ENCODE measurements at places on chromosomes 2 and 18. TPM values are rescaled to one million over a fixed set of nuclear protein-coding genes. Genes with fewer than 3 reads are reported as not detected.
A peak's percentile ranks its signal among the peaks of the same experiment; 100 is the strongest.

GCG gene
- polyA plus RNA-seq, result not detected

REG3G gene
- polyA plus RNA-seq, result not detected

TFPI gene
- polyA plus RNA-seq, result not detected

DNA sequence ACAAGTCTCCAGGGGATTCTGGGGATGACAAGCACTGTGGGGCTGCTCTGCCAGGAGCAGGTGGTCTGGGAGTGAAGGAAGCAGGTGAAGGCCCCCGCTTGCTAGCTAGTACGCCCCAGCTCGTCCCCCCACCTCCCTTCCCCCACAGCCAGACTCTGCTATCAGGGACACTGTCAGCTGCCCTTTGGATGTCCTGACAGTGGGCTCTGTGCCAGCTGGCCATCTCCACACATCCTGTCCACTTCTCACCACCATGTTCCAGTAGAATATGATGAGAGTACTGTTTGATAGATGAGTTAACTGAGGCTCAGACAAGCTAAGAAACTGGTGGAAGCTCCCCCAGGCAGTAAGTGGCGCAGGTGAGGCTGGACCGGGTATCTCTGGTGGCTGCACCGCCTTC lies 276.2 kb downstream of the CELF4 start:
- H3K4me3 ChIP-seq, result no peak overlapping the region
- no peak overlapping the region for H3K27ac ChIP-seq
- no peaks in the 10 kb centered on the region for H3K27me3 ChIP-seq
- no peaks in the 10 kb centered on the region for H3K36me3 ChIP-seq

GRCh38 chr2:197152451-197153228 lies 157.9 kb downstream of the ANKRD44 start:
- no peak overlapping the region for H3K4me3 ChIP-seq
- no peaks in the 10 kb centered on the region for H3K27me3 ChIP-seq
- no peak overlapping the region for H3K27ac ChIP-seq
- no peaks in the 10 kb centered on the region for H3K36me3 ChIP-seq
- H3K4me1 ChIP-seq, result peaks cover 78% of the 10 kb centered on the region
- peak; percentile 26 for DNase-seq

DNA sequence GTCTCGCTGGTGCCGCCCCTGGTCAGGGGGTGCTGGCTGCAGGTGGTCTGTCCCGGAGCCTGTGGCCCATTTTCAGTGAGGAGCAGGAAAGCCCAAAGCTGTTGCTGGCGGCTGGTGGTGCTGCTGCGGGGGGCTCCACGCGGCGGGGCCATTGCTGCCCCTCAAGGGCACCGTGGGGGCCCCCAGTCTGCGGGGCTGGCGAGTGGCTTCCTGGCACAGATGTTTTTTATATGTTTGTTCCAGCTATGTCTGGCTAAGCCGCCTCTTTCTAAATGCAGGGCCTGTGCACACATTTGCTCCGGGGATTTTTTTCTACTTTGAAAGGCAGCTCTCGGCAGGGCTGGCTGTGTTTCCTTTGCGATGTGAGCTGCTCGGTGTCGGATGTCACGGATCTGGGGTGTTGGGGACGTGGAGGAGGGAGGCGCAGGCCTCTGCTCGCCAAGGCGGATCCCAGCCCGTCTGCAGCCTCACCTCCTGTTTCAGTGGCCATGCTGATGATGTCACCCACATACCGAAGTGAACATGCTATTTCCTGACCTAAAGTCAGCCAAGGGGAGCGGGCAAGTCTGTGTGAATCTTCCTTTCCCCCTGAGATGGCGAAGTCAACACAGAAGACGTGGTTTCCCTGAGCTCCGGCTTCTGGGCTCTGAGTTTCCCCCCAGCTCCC lies 112.0 kb upstream of the CTDP1 start:
- H3K4me1 ChIP-seq, result no peaks in the 10 kb centered on the region
- H3K27ac ChIP-seq, result no peak overlapping the region
- no peak for DNase-seq
- no peaks in the 10 kb centered on the region for H3K36me3 ChIP-seq

- H3K36me3 ChIP-seq, result no peaks in the 10 kb centered on the region
- no peaks in the 10 kb centered on the region for H3K4me1 ChIP-seq
- DNase-seq, result no peak
- no peak overlapping the region for H3K4me3 ChIP-seq
- H3K27ac ChIP-seq, result no peak overlapping the region
These were observed 13.1 kb downstream of the CYRIA start for GRCh38 chr2:16652296-16653082.

GRCh38 chr2:178796079-178796677 lies 11.0 kb downstream of the TTN start:
- DNase-seq, result peak; percentile 13
- no peak overlapping the region for H3K27ac ChIP-seq
- H3K36me3 ChIP-seq, result no peaks in the 10 kb centered on the region
- no peaks in the 10 kb centered on the region for H3K4me1 ChIP-seq
- H3K4me3 ChIP-seq, result no peak overlapping the region

DNA sequence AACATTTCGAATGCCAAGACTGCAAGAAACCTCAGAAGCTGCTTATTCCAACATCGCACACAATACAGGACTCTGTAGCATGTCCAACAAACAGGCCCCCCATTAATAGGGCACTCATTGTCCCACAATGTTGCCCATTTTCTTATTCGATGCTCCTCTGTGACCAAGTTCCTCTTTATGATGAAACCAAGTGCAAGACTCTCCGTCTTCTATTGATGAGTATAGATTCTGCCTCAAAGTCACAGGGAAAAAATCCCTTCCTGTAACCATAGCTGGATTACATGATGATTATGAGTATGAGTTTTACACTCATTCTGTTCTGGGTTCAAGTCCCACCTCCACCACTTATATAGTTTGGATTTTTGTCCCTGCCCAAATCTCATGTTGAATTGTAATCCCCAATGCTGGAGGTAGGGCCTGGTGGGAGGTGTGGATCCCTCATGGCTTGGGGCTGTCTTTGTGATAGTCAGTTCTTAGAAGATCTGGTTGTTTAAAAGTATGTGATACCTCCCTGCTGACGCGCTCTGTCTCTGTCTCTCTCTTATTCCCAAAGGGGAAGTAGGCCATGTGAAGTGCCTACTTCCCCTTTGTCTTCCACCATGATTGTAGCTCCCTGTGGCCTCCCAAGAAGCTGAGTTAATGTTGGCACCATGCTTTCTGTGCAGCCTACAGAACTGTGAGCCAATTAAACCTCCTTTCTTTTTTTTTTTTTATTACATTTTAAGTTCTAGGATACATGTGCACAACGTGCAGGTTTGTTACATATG lies 148.7 kb downstream of the OSR1 start:
- H3K27ac ChIP-seq, result no peak overlapping the region
- no peak for DNase-seq
- no peak overlapping the region for H3K4me3 ChIP-seq
- no peaks in the 10 kb centered on the region for H3K4me1 ChIP-seq
- H3K36me3 ChIP-seq, result no peaks in the 10 kb centered on the region

- peaks cover 69% of the 10 kb centered on the region for H3K4me1 ChIP-seq
- DNase-seq, result no peak
- H3K27ac ChIP-seq, result peak overlapping the region; percentile 34
- H3K4me3 ChIP-seq, result peak overlapping the region; percentile 36
These were observed 189.2 kb downstream of the NCK2 start for GRCh38 chr2:105933906-105934305.

Data from CD4-positive, alpha-beta memory T cell (primary cell).